ENCODE measurements at places on chromosomes 12 and 14.

DNA sequence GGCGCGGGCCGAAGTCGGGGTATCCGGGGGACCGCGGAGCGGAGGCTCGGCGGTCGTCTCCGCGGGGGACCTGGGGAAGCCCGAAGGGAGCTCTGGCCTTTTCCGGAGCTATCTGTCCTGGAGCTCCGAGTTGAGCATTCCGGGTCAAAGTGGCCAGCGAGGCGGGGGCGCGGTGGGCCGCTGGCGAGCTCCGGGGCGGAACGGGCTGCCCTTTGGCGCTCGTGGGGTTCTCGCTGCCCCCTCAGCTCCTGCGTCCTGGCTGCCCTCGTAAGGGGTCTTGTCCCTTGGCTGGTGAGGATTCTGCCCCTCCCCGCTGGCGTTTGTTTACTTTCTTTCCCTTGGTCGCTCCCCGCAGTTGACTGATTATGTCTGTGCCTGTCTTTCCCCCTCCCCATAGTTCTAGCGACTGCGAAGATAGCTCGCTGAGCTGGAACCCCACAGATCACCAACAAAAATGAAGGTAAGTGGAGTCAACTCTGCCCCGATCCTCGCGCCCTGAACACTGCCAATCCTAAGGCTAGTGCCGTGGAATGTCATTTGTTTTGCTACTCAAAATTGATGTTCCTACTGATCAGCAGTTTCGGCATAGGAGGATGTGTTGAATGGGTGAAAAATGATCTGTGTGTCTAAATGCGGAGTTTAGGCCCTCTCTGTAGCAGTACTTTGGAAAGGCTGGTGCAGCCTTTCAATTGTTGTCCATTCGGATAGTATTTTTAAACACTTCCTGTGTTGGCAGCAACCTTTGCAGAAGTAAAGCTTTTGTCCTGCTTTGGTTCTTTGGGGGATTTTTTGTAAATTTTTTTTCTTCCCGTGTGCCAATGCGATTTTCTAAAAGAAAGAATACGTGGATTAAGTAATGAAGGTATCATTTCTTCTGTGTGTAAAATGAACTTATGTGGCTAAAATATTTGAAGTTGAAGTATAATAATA, 1.3 kb downstream of the ARID4A start:
- no peak for DNase-seq

GRCh38 chr12:1797011-1797901, 23.1 kb upstream of the LRTM2 start:
- no peak for DNase-seq

DNA sequence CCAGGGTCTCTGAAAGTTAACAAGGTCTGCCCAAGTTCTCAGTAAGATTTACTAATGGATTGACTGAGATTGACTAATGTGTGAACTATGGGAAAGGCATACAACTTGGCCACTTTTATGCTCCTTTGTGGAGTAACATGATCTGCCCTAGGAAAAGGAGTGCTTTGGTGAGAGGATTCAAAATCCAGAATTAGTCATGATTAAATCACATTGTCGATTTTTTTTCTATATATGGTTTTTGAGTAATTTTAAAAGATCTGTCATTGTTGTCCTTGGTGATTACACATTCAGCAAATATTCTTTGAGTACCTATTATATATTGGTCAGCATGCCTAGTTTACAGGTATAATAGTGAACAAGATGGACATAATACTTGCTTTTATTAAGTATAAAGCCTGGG, 147.7 kb upstream of the SYT10 start:
- DNase-seq, result no peak

- DNase-seq, result no peak
These were observed 620.7 kb downstream of the AACS start for GRCh38 chr12:125685915-125686314.

GRCh38 chr12:105233041-105233905, 2.7 kb downstream of the APPL2 start:
- no peak for DNase-seq

DNA sequence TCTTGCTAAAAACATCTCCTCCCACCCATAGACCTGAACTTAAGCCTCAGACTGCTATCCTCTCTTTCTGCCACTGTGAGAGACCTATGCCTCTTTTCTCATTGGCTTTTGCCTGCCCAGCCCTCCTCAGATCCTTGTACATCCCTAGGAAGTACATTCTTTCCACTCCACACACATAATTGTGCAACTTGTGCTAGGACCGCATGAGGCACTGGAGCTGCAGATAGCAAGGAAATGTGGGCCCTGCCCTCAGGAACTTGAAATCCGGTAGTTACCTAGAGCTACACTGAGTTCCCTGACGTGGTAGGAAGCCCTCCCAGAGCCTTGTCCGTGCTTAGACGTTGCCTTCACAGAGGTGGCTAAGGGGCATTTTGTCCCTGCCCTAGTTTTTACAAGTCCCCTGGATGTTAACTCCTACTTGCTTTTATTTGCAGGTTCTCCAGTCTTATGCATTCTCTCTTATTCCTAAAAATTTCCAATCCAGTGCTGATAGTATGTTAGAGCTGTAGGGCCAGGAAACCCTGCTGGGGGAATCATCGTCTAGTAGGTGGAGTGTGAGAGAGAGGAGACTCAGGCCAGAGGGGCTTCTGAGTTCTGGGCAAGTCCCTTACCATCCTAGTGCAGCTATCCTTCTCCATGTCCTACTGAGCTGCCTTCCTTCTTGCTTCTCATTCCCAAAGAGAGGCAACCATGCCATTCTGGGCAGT, 41.3 kb downstream of the NTF3 start:
- no peak for DNase-seq

DNA sequence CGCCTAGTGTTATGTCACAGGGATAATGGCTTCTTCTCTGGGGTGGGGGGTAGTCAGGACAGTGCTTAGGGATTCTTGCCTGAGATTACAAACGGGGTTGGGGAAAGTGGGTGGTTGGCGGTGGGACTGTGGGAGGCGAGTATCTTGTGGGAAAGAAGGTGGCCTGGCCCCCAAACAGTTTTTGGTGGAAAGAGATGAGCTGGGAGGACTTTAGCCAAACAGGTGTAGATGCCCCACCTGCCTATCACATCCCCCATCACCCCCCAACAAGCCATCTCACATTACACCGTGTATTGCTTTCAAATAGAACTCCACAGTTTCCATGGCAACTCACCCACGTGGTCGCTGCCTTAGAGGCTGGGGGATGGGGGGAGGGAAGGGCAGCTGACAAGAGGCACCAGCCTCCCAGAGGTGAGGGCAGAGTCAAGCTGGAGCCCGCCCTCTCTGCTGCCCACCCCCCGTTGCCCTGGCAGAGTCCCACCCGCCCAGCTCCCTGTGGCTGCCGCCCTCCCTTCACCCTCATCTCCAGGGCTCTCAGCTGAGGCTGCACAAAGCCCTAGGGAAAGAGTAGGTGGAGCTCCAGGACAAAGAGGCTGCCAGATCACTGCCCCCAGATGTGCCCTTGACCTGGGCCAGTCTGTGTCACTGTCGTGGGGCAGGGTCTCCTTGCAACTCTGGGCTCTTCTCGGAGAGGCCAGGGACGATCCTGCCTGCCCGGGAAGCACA, 98.3 kb downstream of the LRRC74A start:
- DNase-seq, result no peak

DNA sequence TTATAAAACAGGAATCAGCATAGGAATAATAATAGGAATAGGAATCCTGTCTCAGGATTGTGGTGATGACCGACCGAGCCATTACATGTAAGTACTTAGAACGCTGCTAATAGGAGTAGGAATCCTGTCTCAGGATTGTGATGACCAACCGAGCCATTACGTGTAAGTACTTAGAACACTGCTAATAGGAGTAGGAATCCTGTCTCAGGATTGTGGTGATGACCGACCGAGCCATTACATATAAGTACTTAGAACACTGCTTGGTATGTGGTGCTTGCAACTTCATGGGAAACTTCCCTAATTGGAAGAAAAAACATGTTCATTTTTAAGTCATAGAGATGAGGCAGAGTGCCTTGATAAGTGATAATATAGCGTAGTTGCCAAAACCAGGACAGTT, 30.0 kb downstream of the ELK3 start:
- no peak for DNase-seq

DNA sequence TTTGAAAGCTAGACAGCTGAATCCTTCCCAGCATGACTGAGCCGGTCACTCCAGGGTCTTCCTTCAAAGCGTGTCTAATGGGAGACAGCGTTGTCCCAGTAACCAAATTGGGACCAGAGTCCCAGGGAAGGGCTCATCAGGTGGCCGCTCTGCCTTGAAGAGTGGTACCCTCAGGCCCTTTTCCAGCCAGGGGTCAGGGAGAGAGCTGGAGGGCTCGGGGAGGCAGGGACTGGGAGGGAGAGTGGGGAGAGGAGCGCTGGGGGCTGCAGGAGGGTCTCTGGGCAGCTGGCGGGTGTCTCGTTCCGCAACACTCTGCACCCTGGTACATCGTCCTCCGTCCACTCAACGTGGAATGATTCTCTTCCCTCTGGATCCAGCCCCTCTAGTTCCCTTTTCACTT, 1.6 kb upstream of the RTL1 start:
- DNase-seq, result no peak

GRCh38 chr12:108854451-108855283, 2.7 kb downstream of the SSH1 start:
- no peak for DNase-seq

DNA sequence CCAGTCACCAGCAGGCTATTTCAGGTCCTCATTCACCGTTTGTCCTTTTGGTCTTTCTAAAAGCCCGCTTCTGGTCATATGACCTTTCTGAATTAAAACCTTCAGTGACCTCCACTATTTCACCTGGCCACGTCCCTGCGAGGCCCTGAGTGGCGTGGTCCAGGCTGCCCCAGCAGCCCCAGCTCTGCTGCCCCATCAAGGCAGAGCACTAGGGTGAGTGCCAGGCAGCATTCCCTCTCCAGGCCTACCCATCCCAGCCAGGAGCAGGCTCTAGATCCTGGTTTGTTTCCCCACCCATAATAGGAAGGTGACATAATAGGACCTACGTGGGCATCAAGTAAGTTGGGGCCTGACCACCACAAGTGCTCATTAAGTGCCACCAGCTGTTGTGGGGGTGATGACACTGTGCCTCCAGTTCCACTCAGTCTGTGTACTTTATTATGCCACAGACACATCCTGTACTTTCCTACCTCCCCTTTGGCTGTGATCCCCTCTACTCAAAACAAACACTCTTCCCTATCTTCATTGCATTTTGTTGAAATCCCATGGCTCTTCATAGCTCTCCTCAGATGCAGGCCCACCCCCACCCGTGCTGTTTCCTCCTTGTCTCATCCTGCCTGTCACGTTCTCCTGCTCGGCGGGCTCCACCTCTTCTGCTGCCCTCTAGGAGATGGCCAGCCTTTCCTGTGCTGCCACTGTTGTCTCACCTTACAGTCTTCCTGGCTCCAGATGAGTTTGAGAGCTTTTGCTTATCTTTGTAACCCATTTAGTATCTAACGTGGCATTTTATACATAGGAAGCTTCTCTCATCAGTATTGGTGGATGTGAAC, 21.4 kb downstream of the CKB start:
- no peak for DNase-seq

Data from esophagus squamous epithelium (tissue), 5 donors.